ENCODE measurements at places on chromosomes 3 and 15. TPM values are rescaled to one million over a fixed set of nuclear protein-coding genes. Genes with fewer than 3 reads are reported as not detected.

The MCF2L2 gene
- polyA plus RNA-seq = 0.13 TPM

The MME gene
- 0.27 TPM for polyA plus RNA-seq

DNA sequence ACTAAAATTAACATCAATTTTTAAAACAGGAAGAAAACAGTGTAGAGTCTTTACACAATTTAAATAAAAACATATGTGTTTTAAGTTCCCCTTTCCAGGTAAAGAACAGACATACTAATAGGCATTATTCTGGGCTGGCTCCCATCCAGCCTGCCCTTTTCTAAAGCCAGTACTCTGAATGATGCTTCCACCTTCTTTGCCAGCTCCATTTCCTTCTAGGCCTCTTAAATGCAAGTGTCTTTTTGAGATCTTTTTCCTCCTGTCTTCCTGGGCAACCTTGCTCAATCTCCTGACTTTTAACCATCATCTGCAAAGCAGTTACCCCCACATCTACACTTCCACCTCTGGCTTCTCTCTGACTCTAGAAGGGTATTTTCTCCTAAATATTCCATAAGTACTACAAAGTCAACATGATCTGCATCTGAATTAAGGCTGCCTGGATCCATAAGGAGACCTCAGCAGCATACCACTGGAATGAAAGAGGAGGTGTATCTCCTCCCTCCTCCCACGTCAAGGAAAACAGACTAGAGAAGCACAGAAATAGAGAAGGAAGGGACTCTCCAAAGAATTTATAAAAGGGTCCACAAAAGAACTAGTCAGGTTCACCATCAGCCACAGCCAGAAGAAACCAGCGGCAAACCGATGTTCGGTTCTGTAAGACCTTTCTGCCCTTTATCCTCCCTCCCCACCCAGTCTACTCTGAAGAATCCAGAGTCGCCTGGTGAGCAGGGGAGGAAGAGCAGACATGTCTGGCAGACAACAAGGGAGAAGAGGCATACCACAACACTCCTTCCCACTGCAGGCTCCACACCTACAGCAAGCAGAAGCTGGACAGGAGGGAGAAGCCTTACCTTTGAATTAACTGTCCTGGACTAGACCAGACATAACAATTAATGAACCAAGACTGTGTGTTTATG, 47.1 kb downstream of the GOLIM4 start:
- no peak overlapping the region for H3K4me3 ChIP-seq
- no peaks in the 10 kb centered on the region for H3K27me3 ChIP-seq
- DNase-seq = no peak
- no peaks in the 10 kb centered on the region for H3K4me1 ChIP-seq

The AMT gene
- polyA plus RNA-seq = 2.0 TPM

The LRRC3B gene
- not detected for polyA plus RNA-seq

DNA sequence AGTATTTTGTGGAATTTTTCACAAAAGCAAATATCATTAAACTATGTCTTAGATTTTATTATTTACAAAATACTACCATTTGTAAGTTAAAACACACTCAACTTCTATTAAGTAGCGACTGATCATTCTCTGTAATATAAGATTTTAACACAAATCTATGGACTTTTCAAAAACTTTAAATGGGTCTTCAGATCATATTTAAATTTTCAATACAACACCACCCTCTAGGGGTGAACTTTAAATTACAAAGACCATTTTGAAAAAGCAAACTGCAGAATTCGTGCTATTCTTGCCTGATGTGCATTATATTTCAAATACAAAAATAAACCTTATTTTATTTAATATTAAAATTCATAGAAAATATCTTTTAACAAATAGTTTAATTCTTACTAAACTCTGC, 8.2 kb upstream of the VGLL4 start:
- no peak overlapping the region for H3K27ac ChIP-seq
- no peak overlapping the region for H3K4me3 ChIP-seq
- H3K36me3 ChIP-seq = no peaks in the 10 kb centered on the region
- no peaks in the 10 kb centered on the region for H3K27me3 ChIP-seq

DNA sequence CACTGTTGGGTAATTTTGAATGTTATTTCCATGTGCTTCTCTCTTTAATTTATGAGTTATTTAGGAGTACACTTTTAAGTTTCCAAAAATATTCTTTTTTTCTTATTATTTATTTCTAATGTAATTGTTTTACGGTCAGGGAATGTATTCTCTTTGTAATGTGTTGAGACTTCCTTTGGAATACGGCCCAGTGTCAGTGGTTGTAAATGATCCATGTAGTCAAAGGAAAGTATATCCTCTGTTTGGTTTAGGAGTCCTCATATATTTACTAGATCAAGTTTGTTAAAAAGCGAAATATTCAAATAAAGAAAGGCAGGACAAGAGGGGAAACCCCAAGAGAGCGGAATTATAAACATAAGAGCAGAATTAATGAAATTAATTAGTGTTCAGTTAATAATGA, 49.0 kb upstream of the ADGRG7 start:
- no peaks in the 10 kb centered on the region for H3K36me3 ChIP-seq
- H3K27me3 ChIP-seq = no peaks in the 10 kb centered on the region
- peaks cover 38% of the 10 kb centered on the region for H3K4me1 ChIP-seq
- H3K4me3 ChIP-seq = no peak overlapping the region

GRCh38 chr15:60179786-60180391, 175.8 kb downstream of the FOXB1 start:
- H3K27me3 ChIP-seq = no peaks in the 10 kb centered on the region
- no peaks in the 10 kb centered on the region for H3K36me3 ChIP-seq
- no peak overlapping the region for H3K27ac ChIP-seq
- peak; percentile 18 for DNase-seq
- H3K4me3 ChIP-seq = no peak overlapping the region

- no peak for DNase-seq
- no peaks in the 10 kb centered on the region for H3K4me1 ChIP-seq
- H3K4me3 ChIP-seq = no peak overlapping the region
Observed at GRCh38 chr3:63559884-63560283, 92.6 kb upstream of the SNTN start.

DNA sequence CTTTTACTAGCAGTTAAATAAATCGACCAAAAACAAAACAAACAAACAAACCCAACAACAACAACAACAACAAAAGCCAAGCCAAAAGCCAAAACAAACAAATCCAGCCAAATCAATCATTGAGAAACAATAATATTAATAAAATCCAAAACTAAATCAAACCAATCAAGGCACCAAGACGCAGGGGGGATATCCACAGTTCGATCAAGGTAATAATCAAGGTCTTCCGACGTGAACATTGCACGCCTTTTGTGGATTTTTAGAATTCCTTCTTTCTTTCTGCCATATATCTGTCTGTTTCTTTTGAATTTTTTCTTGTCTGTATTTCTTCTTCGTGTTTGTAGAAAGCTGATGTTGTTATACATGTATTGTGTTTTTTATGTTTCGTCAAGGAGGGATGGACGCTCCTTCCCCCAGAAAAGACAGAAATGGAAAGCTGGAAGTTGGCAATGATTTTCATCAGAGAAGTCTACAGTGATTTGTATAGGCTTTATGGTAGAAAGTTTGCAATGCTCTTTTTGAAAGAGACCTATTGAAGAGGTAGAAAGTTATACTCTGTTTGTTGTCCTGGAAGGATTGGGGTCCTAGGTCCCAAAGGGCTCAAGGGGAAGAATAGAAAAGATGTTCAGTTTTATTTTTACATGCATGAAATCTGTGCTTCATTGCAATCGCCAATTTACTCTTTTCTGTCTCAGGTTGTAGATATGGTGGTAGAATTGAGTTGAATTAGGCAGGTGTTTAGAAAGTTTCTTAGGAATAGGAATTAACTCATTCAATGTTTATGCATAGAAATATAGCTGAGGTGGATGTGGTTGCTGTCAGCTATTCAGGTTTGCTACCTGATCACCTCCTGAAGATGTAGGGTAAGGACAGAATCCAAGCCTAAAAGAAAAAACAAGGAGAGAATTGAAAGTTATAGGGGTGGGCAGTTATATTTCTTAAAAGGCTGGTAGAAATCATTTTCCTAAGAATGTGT, 1.2 kb downstream of the ARPP21 start:
- H3K36me3 ChIP-seq = no peaks in the 10 kb centered on the region
- H3K4me1 ChIP-seq = peaks cover 2% of the 10 kb centered on the region
- no peak overlapping the region for H3K4me3 ChIP-seq
- H3K27me3 ChIP-seq = peaks cover 52% of the 10 kb centered on the region
- H3K27ac ChIP-seq = no peak overlapping the region

- H3K27ac ChIP-seq = no peak overlapping the region
- no peak for DNase-seq
- no peak overlapping the region for H3K4me3 ChIP-seq
- H3K4me1 ChIP-seq = peaks cover 9% of the 10 kb centered on the region
- no peaks in the 10 kb centered on the region for H3K27me3 ChIP-seq
Observed at GRCh38 chr3:107366766-107367165, 10.5 kb upstream of the CCDC54 start.

- H3K4me3 ChIP-seq = no peak overlapping the region
- H3K27ac ChIP-seq = no peak overlapping the region
- no peaks in the 10 kb centered on the region for H3K36me3 ChIP-seq
- H3K27me3 ChIP-seq = no peaks in the 10 kb centered on the region
Observed at GRCh38 chr3:154334973-154335420, 10.7 kb upstream of the DHX36 start.

The RASGRP1 gene
- 0.38 TPM for polyA plus RNA-seq

DNA sequence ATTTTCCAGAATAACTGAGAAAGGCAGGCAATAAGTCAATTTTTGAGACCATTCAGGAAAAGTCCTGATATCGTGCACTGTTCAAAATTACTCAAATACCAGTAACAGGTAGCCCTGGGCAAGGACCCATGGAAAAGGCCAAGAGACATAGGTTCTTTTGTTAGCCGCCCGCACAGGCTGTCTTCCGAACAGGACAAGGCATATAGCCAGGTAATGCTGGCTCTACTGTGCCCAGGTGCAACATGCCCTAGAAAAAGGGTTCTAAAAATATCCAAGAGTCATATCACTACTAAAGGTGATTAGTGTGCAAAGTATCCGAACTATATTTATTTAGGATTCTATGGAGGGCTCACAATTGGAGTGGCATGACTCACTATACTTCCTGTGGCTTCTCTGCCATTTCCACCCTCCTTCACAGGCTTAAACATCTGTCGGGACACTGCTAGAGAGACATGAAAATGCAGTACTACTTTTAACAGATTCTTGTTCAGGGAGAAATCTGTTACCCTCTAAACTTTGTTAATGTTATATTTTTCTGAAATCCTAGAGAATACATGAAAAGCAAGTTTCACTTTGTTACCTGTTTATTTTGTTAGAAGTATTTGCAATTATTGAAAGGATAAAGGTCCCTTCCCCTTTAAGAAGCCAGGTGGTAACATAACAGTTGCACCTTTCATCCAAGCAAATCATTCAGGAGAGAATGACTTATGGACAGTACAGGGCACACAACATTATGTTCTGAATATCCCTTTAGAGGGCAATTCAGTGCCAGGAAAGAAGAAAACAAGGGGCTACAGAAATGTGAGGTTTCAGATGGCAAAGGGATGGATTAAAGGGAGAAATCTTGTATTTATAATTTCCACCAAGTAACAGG, 293.3 kb upstream of the THBS1 start:
- no peak for DNase-seq
- H3K27me3 ChIP-seq = peaks cover 28% of the 10 kb centered on the region
- H3K27ac ChIP-seq = no peak overlapping the region
- H3K4me3 ChIP-seq = no peak overlapping the region
- no peaks in the 10 kb centered on the region for H3K36me3 ChIP-seq

DNA sequence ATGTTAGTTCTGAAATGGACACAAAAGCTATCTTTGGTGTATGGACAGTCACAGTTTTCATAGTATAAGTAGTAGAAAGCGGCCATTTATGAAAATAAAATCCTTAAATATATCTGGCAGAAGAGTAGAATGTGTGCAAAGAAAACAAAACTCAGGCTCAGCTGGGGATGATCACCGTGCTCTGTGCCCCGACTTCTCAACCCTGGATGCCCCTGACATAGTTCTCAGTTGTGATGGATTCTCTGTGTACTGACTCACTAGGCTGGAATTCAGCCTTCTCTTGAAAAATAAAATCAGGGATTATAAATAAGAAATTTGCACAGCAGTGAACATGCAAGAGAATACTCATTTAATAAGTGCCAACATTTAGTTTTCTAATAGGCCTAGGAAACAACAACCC, 925.1 kb upstream of the NR2F2 start:
- H3K4me1 ChIP-seq = no peaks in the 10 kb centered on the region
- no peak for DNase-seq
- H3K27me3 ChIP-seq = no peaks in the 10 kb centered on the region
- H3K27ac ChIP-seq = no peak overlapping the region

The KCNAB1 gene
- polyA plus RNA-seq = not detected

GRCh38 chr15:39310633-39311032, 270.2 kb upstream of the THBS1 start:
- no peak overlapping the region for H3K27ac ChIP-seq
- no peak for DNase-seq
- H3K4me3 ChIP-seq = no peak overlapping the region
- H3K36me3 ChIP-seq = no peaks in the 10 kb centered on the region
- peaks cover 6% of the 10 kb centered on the region for H3K4me1 ChIP-seq
- no peaks in the 10 kb centered on the region for H3K27me3 ChIP-seq

DNA sequence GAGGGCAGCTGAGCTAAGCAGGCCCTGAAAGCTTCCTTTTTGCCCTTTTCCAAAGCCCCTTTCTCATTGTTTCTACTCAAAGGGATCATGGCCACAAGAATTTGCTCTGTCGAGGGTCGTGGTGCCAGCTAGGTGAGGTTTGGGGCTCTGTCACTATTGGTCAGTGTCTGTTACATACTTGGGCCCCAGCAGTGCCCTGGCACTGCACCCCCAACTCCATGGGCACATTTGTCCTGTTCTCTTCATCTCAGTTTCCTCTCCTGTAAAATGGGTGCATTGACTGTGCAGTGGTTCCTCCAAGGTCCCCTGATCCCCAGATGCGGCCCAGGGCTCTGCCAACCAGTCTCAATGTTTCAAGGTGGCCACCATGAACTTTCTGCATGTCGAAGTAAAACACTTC, 62.1 kb downstream of the SLC6A6 start:
- no peaks in the 10 kb centered on the region for H3K27me3 ChIP-seq
- no peak for DNase-seq
- H3K27ac ChIP-seq = peak overlapping the region; percentile 48

DNA sequence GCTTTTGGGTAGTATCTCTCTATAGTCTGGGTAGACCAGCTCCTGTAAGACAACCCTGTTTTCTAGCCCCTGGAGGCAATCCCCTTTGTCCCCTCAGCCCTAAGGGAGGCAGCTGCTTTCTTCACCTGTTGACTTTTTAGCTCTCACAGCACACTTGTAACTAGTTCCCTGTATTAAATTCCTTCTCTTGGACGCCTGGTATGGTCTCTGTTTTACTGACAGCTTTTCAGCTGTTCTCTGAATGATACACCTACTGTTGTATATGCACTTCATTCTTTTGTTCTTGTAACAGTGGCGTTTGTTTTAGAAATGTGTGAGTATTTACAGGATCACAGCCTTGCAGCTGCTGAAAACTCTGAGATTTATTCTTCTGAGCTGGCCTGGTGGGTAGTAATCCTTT, 413.0 kb upstream of the RBMS3 start:
- no peaks in the 10 kb centered on the region for H3K27me3 ChIP-seq
- no peak overlapping the region for H3K27ac ChIP-seq
- H3K36me3 ChIP-seq = no peaks in the 10 kb centered on the region
- H3K4me1 ChIP-seq = no peaks in the 10 kb centered on the region
- no peak overlapping the region for H3K4me3 ChIP-seq

The SAMMSON gene
- not detected for polyA plus RNA-seq

GRCh38 chr3:156674911-156675829, 780 bp downstream of the TIPARP start:
- no peak for DNase-seq
- peak overlapping the region; percentile 73 for H3K27ac ChIP-seq
- H3K4me1 ChIP-seq = peaks cover 66% of the 10 kb centered on the region
- peak overlapping the region; percentile 78 for H3K4me3 ChIP-seq
- no peaks in the 10 kb centered on the region for H3K27me3 ChIP-seq

GRCh38 chr3:171121801-171122200, 95.3 kb upstream of the SLC2A2 start:
- H3K36me3 ChIP-seq = no peaks in the 10 kb centered on the region
- H3K4me1 ChIP-seq = no peaks in the 10 kb centered on the region
- no peak overlapping the region for H3K4me3 ChIP-seq
- no peak for DNase-seq

Measured in CD14-positive monocyte (primary cell).